ENCODE measurements at places on chromosomes 13 and 19.

GRCh38 chr13:85314686-85315085 lies 484.5 kb downstream of the SLITRK6 start:
- no peaks in the 10 kb centered on the region for H3K27me3 ChIP-seq
- H3K4me1 ChIP-seq: no peaks in the 10 kb centered on the region
- DNase-seq: no peak
- H3K36me3 ChIP-seq: no peaks in the 10 kb centered on the region
- no peak overlapping the region for H3K4me3 ChIP-seq

- H3K4me3 ChIP-seq: no peak overlapping the region
- DNase-seq: no peak
- H3K27ac ChIP-seq: no peak overlapping the region
- no peaks in the 10 kb centered on the region for H3K27me3 ChIP-seq
- no peaks in the 10 kb centered on the region for H3K36me3 ChIP-seq
Observed at GRCh38 chr13:79869326-79869725, 388.4 kb downstream of the NDFIP2 start.

GRCh38 chr19:33125929-33126388 lies 6.0 kb upstream of the WDR88 start:
- no peak overlapping the region for H3K4me3 ChIP-seq
- no peak overlapping the region for H3K27ac ChIP-seq
- DNase-seq: peak; percentile 38
- peaks cover 4% of the 10 kb centered on the region for H3K4me1 ChIP-seq
- no peaks in the 10 kb centered on the region for H3K27me3 ChIP-seq
- peaks cover 19% of the 10 kb centered on the region for H3K36me3 ChIP-seq

DNA sequence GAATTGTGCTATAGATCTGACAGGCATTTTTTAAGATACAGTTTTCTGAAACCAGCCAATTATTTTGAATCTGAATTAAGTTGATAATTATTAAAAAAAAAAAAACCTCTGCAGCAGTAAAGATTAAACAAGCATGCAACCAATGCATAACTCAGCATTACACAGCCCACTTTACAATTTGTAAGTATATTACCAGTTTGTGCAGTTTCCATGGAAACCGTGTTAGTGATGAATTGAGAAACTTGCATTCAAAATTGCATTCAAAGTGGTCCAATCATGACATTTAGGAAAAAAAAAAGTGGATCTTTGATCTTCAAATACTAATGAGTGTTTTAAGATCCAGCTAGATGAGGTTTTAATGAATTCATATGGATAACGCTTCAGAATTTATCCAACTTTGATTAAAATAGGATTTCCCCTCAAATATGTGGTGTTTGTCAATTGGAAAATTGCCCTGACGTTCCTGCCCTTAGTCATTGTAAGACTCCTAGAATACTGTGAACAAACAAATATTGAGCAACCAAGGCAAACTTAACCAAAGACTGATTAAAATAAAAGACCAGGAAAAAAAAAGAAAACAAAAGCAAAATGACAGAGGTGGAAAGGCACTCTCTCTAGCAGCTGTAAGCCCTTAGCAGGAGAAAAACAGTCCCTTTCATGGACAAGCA lies 314.8 kb upstream of the MAB21L1 start:
- no peaks in the 10 kb centered on the region for H3K36me3 ChIP-seq
- H3K4me3 ChIP-seq: no peak overlapping the region
- H3K27me3 ChIP-seq: peaks cover 2% of the 10 kb centered on the region
- H3K4me1 ChIP-seq: no peaks in the 10 kb centered on the region

- no peak overlapping the region for H3K27ac ChIP-seq
- DNase-seq: peak; percentile 40
- H3K4me1 ChIP-seq: peaks cover 4% of the 10 kb centered on the region
- no peaks in the 10 kb centered on the region for H3K36me3 ChIP-seq
Observed at GRCh38 chr13:30865123-30866049, 40.7 kb upstream of the MEDAG start.

GRCh38 chr13:64672751-64673150 lies 2557.4 kb downstream of the PCDH9 start:
- H3K36me3 ChIP-seq: no peaks in the 10 kb centered on the region
- no peaks in the 10 kb centered on the region for H3K27me3 ChIP-seq
- H3K4me1 ChIP-seq: no peaks in the 10 kb centered on the region
- no peak overlapping the region for H3K4me3 ChIP-seq
- H3K27ac ChIP-seq: no peak overlapping the region

DNA sequence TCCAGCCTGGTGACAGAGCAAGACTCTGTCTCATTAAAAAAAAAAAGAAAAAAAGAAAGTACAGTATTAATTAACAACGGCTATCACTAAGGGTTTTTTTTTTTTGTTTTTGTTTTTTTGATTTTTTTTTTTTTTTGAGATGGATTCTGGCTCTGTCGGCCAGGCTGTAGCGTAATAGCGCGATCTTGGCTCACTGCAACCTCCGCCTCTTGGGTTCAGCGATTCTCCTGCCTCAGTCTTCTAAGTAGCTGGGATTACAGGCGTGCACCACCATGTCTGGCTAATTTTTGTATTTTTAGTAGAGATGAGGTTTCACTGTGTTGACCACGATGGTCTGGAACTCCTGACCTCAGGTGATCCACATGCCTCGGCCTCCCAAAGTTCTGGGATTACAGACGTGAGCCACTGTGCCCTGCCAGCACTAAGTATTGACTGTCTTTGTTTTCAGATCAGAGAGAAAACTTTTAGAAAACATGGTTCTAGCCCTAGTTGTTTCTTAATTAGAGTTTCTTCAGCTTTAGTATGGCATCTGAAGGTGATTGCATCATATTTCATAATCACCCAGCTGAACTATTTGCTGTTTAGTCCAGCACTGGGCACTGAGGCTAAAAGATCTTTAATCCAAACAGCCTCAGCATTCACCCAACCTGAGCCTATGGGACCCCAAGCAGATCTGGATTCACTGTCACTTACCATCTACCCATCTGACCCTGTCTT lies 2.7 kb upstream of the GATAD2A start:
- H3K36me3 ChIP-seq: no peaks in the 10 kb centered on the region
- no peaks in the 10 kb centered on the region for H3K27me3 ChIP-seq
- no peak overlapping the region for H3K4me3 ChIP-seq
- H3K4me1 ChIP-seq: peaks cover 19% of the 10 kb centered on the region
- H3K27ac ChIP-seq: no peak overlapping the region

DNA sequence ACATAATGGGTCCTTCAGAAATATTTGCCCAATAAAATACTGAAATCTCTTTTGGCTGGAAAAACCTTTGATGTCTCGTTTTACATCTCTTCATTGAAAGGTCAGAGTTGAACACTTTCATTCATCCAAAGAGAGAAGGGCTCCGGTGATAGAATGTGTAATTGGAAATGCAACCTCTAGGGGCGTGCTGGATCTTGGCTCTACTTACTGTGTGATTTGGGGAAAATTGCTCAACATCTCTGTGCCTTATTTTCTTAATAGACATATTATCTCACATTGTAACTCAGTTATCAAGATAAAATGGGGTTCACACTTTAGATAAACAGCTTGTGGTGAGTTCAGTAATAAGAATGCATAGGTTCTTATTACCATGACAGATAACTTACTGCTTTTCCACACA lies 1444.1 kb downstream of the SLITRK5 start:
- H3K27ac ChIP-seq: no peak overlapping the region
- H3K4me3 ChIP-seq: no peak overlapping the region
- no peaks in the 10 kb centered on the region for H3K4me1 ChIP-seq
- no peak for DNase-seq
- no peaks in the 10 kb centered on the region for H3K27me3 ChIP-seq

GRCh38 chr19:49155820-49156346 lies 687 bp upstream of the HRC start:
- H3K4me3 ChIP-seq: no peak overlapping the region
- no peak overlapping the region for H3K27ac ChIP-seq
- no peak for DNase-seq
- H3K27me3 ChIP-seq: peaks cover 47% of the 10 kb centered on the region

DNA sequence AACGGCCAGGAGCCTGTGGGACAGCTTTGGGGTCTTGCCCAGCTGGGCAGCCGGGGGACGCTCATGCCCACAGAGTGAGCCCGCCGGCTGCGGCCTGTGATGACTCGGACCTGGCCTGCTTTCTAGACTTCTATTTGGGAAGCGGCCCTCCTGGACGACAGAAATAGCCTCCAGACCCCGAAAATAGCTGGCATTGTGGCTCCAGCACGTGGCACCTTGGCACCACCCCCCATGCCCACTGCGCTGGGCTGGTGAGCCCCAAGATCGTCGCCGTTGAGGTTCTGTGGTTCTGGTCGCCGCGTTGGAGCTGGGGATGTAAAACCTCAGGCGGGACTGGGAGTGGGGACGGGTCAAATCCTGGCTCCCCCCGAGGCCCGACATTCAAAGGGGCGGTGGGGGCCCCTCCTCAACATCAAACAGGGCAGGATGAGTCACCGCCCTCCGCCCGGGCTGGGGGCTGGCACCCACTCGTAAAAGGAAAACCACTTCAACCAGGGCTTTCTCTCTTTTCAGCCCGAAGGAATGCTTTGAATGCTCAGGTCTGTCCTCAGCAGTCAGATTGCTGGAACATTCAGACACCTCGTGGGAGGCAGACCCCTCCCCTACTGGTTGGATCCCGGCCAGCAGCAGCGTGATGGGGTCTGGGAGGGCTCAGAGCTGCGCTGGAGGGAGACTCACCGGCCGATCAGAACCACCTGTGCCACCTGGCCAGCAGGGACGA lies 42.1 kb downstream of the GADD45B start:
- H3K36me3 ChIP-seq: peaks cover 16% of the 10 kb centered on the region
- H3K27me3 ChIP-seq: no peaks in the 10 kb centered on the region
- peaks cover 3% of the 10 kb centered on the region for H3K4me1 ChIP-seq
- no peak overlapping the region for H3K4me3 ChIP-seq
- DNase-seq: no peak

GRCh38 chr19:37867831-37868230 lies 38.6 kb downstream of the WDR87 start:
- no peak for DNase-seq
- H3K4me1 ChIP-seq: peaks cover 3% of the 10 kb centered on the region
- H3K27ac ChIP-seq: no peak overlapping the region
- H3K27me3 ChIP-seq: peaks cover 12% of the 10 kb centered on the region
- H3K4me3 ChIP-seq: no peak overlapping the region

DNA sequence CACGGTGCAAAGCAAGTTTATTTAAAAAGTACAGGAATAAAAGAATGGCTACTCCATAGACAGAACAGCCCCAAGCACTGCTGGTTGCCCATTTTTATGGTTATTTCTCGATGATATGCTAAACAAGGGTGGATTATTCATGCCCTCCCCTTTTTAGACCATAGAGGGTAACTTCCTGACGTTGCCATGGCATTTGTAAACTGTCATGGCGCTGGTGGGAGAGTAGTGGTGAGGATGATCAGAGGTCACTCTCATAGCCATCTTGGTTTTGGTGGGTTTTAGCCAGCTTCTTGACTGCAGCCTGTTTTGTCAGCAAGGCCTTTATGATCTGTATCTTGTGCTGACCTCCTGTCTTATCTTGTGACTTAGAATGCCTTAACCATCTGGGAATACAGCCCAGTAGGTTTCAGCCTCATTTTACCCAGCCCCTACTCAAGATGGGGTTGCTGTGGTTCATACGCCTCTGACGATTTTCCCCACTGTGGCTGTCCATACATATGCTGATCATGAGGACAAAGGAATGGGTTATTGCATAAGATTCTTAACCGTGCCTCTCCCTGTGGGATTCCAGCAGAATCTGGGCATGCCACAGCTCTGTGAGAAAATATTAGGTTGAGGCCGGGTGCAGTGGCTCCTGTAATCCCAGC lies 36.9 kb upstream of the ZNF507 start:
- H3K27ac ChIP-seq: no peak overlapping the region
- H3K4me1 ChIP-seq: no peaks in the 10 kb centered on the region
- H3K36me3 ChIP-seq: no peaks in the 10 kb centered on the region
- peaks cover 14% of the 10 kb centered on the region for H3K27me3 ChIP-seq

DNA sequence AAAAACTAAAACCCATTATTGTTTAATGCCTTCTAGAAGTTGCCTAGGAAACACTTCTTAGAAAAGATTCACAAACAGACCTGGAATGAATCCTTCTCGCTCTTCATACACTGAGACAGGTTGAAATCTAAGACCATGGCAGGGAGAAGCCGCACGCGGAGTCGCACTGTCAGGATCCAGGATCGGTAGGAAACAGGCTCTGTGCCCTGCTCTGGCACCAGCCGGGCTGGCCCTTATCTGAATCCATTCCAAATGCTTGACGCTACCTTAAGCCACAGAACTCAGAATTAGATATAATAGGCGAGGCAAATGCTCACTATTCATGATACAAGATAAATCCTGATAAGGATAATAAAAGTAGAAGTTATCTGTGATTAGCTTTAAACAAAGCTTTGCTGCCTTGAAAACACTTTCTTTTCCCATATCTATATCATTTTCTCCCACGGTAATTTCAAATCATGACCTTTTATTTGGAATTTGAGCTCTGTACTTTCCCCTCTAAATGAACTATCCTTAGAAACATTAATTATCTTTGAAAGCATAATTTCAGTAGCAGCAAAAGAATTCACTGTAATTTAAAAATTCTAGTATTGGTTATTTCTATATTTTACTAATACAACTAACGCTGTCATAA lies 385.6 kb downstream of the IRS2 start:
- H3K27me3 ChIP-seq: no peaks in the 10 kb centered on the region
- H3K27ac ChIP-seq: no peak overlapping the region
- H3K4me3 ChIP-seq: no peak overlapping the region
- H3K4me1 ChIP-seq: no peaks in the 10 kb centered on the region

GRCh38 chr13:20222553-20222952 lies 9.6 kb downstream of the GJB6 start:
- H3K27ac ChIP-seq: no peak overlapping the region
- no peak overlapping the region for H3K4me3 ChIP-seq
- H3K36me3 ChIP-seq: no peaks in the 10 kb centered on the region
- peaks cover 5% of the 10 kb centered on the region for H3K27me3 ChIP-seq
- peaks cover 3% of the 10 kb centered on the region for H3K4me1 ChIP-seq
- DNase-seq: no peak

DNA sequence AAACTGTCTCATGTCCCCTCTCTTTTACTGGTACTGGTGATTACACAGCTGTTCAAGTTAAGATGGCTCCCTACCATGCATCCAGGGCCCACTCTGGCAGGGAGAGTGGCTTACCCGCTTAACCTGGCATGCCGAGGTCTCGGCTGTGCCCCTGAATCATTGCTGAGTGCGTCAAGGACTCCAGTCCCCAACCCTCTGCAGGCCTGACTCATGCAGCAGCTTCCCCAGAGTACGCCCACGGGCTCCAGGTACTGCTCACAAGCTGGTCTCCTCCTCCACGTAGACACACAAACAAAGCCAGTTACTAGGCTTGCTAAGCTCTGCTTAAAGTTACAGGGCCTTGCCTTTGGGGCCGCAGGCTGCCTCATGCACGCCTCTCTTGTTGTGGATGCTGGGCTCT lies 447.4 kb downstream of the COG6 start:
- H3K36me3 ChIP-seq: peaks cover 6% of the 10 kb centered on the region
- DNase-seq: no peak
- peaks cover 19% of the 10 kb centered on the region for H3K4me1 ChIP-seq
- no peak overlapping the region for H3K27ac ChIP-seq
- H3K4me3 ChIP-seq: no peak overlapping the region
- no peaks in the 10 kb centered on the region for H3K27me3 ChIP-seq

DNA sequence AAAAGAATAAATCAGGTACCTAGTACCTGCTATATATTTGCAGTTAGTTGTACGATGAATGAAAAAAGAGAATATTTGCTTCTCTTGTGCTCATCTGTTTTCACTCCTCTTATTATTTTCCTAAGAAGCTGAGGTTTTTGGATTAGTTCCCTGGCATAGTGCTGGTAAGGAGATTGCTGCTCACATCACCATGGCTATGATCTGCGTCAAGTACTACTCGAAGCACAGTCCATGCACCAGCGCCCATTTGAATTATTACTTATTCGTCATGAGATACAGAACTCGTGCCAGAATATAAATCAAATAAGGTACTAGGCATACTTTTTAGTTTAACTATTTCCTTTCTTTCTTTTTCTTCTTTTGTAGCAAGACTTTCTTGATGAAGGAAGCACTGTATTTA lies 7.1 kb downstream of the SERTM1 start:
- H3K4me3 ChIP-seq: no peak overlapping the region
- H3K36me3 ChIP-seq: no peaks in the 10 kb centered on the region
- H3K4me1 ChIP-seq: no peaks in the 10 kb centered on the region
- no peak for DNase-seq
